RPMI7951 (cell line): ENCODE measurements at places on chromosomes 3 and 15. TPM values are rescaled to one million over a fixed set of nuclear protein-coding genes. Genes with fewer than 3 reads are reported as not detected.

GRCh38 chr15:26521691-26522198 lies 251.1 kb downstream of the GABRB3 start:
- DNase-seq = no peak

The DPPA2 gene
- total RNA-seq = not detected in 2 replicates

- DNase-seq = no peak
Measured at GRCh38 chr3:113658107-113658506, 38.3 kb downstream of the USF3 start.

The SERINC4 gene
- total RNA-seq = not detected in 2 replicates

DNA sequence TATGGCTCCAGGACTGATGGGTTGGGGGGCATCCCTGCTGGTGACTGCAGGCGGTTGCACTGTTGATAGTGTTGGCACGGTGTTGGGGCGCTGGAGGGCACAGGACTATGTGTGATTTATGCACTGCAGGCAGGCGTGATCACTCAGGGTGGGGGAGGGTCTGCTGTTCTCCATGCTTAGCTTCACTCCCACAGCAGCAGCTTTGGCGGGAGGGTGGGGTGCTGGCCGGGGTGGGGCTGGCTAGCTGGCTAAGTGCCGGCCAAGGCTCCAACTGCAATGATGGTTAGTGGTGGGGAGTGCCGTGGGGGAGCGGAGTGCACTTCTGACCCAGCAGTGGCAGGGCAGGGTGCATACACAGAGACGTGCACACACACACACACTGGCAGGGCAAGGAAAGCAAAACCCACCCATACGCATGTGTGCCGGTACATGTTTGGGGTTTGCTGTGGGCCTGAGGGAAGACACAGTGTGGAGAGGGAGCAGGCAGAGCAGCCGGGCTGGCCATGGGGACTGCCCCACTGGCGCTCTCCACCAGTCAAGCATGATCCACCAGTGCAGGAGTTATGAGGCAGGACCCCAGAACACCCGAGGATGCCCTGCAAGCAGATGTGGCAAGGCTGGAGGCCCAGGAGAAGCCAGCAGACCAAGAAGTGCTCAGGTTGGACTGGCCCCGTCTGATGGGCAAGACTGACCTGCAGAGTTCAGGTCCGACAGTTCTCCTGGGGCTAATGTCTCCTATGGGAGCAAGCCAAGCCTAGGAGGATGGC lies 16.5 kb upstream of the FGF7 start:
- DNase-seq = no peak
